ENCODE measurements at places on chromosomes 7 and 10.

- DNase-seq = no peak
Measured at GRCh38 chr7:77674878-77675277, 21.4 kb upstream of the RSBN1L start.

DNA sequence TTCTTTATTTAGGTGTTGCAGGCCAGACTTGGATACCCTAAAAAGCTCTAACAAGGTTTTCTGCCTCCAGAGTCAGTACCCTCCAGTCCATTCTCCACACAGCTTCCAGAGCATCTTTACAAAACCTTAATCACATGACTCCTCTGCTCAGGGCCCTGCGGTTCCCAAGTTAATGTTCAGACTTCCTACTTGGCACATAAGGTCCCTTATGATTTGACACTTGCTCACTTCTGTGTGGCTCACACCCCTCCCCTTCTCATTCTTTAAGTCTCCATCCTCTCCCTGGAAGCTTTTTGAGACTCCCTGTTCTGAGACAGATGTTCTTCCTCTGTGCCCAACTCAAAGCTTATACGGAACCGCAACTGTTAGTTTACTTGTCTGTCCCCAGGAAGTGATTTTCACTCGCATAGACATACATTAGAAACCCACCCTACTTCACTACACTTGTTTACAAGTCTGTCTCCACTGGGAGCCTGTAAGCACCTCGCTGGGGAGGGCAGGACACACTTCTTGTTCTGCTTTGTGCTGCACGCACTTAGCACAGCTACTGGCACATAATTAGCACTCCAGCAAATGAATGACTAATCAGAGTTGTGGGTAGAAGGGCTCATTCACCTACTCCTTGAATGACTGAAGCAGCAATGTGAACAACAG lies 154.3 kb upstream of the LAMB4 start:
- no peak for DNase-seq

- DNase-seq = no peak
Measured at GRCh38 chr7:50368366-50368765, 63.9 kb downstream of the IKZF1 start.

GRCh38 chr10:60479305-60480020 lies 89.8 kb upstream of the ANK3 start:
- no peak for DNase-seq

DNA sequence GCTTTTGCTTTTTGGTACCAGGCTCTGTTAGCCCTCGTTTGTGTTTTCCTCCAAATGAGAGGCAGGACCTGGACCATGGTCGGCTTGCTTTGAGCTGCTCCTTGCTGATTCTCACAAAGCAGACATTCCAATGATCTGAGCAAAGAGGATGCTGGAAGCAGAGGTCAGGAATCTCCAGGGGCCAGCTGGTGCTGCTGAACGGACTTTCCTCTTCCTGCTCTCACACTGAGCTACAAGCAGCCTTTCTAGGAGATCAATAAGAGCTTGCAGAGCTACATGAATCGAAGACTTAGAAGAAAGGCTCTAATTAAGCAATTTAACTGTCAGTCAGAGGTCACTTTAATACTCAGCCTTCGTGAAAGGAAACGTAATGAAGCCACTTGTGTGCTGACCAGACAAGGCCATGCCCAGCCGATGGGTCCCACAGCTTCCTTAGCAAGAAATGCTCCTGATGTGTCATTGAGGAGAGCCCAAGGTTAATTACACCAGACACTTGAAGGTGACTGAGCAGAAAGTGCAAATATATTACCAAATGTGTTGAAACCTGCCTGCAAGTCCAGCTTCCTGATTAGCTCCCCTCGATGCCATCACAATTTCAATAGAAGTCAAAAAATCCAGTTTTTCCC lies 151.3 kb upstream of the RSU1 start:
- DNase-seq = no peak

DNA sequence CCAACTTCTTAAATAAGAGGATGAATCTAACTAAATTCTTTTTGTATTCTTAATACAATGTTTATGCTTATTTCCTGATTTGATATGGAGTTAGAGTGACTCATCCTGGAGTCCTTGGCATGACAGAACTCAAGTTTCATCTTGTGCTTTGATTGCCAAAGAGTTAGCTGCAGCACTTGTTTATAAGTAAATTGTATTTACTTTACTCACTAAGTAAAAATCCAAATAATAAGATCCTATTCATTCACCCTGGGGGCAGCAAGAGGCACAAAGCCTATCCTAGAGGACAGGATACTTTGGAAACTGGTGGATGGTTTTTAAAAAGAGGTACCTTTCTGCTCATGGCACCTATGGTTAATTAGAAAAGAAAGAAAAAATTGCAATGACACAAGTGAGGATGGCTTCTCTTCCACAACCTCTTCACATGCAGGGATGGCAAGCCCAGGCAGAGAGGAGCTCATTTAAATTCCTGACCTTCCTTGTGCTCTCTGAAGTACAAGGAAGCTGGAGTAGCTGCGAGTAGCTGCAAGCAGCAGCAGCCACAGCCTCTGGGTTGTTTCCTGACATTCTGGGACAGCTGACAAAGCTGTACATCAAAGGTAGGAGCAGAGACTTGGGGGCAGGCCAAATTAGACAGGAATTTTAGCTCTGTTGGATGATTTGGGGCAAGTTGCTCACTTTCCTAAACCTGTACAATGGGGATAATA lies 28.5 kb upstream of the CROT start:
- DNase-seq = no peak

GRCh38 chr7:142496545-142496991 lies 238.7 kb upstream of the PRSS58 start:
- DNase-seq = no peak

- no peak for DNase-seq
Measured at GRCh38 chr7:55423277-55423711, 58.2 kb downstream of the LANCL2 start.

- no peak for DNase-seq
Measured at GRCh38 chr7:98996150-98996552, 117.8 kb downstream of the TRRAP start.

GRCh38 chr7:155811560-155811894 lies 736 bp downstream of the SHH start:
- no peak for DNase-seq

GRCh38 chr7:50068850-50069551 lies 24.0 kb downstream of the ZPBP start:
- no peak for DNase-seq

GRCh38 chr7:103574576-103574975 lies 128.6 kb upstream of the SLC26A5 start:
- DNase-seq = no peak

DNA sequence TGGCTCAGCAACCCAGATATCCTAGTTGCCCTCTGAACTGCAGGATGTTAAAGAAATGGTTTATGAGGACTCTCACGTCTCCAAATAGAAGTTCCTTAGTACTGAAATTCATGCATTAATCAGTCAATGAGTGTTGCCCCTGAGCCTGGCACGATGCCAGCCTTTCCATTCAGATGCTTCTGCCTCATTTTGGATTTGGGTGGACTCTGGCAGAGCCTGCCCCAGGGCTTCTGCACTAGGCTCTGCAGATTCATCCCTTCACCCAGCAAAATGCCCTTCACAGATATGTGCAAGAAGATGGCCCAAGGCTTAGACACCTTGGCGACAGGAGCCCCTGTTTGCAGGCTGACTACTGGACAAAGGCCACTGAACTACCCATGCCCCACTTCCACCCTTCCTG lies 747.8 kb downstream of the GRID1 start:
- no peak for DNase-seq

DNA sequence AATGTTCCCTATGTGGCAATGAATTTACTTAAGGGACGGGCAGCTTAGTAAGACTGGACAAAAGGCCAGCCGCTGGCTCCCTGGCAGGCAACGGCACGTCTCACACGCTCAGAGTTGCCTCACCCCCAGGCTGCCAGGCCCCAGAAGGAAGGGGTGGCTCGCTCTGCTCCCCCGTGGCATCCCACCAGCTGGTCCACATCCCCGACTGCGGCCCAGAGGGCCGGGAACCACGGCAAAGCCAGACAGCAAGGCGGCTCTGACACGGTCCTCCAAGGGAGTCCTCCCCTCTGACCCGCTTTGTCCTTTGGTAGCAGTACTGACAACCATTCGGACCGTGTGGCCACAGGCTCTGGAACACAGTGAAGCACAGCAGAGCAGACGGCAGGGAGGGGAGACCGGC lies 34.1 kb downstream of the NUDT1 start:
- no peak for DNase-seq

DNA sequence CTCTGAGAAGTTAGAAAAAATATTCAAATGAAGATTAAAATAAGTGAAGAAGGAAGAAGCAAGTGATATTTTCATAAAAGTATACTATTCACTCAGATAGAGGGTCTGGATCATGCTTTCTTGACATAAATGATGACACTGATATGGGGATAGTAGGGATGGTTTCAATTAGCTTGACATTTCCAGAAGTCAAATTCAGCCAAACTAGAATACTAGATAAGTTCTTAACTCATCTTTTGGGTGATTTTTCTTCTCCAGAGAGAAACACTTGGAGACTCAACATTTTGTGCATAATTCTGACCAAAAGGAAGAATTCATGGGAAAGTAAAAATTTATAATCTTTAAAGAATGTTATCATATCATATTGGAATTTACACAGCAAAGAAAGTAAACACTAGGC lies 152.0 kb upstream of the LRGUK start:
- no peak for DNase-seq

GRCh38 chr10:52056291-52056690 lies 257.8 kb upstream of the DKK1 start:
- no peak for DNase-seq

- no peak for DNase-seq
Measured at GRCh38 chr7:132907380-132907940, 174.4 kb downstream of the CHCHD3 start.

- no peak for DNase-seq
Measured at GRCh38 chr7:129865925-129866201, 86.9 kb downstream of the UBE2H start.

- no peak for DNase-seq
Measured at GRCh38 chr7:41877118-41877517, 174.2 kb upstream of the INHBA start.

DNA sequence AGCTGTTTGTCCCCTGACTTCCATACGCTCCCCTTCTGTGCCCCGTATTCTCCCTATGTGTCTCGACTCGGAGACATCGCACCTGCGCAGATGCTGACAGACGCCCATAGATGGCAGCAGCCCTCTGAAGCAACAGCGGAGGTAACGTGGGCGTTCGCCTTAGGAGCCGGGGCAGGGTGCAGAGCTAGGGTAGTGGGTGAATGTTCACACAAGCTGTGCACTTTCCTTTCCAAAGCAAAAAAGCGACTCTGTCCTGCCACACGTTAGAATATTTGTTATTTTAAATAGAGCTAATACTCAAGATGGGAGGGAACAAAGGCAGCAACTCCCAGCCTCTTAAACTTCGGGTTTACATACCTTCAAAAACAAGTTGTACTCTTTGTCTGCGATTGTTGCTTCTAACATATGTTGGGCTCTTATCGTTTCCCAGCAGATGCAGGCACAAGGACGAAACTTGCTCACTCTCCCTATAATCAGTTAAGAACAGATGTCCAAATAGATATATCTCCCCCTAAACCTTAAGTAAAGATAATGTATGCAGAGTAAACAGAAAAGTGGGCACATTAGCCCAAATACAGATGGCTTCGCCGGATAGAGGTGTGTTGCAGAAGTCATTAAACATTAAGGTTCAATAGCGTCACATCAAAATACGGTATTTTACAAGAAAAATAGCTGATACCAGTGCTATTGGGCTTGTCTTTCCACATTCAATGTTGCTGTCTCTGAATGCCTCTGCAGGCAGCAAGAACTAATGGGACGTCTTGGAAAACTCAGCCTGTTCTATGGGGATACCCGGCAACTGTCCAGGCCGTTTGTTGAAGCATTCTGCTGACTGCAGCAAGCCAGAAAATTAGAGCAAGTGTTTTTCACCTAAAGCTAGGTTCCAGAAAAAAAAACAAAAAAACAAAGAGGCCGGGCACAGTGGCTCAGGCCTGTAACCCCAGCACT lies 340.3 kb upstream of the PRKCQ start:
- peak; percentile 43 for DNase-seq

DNA sequence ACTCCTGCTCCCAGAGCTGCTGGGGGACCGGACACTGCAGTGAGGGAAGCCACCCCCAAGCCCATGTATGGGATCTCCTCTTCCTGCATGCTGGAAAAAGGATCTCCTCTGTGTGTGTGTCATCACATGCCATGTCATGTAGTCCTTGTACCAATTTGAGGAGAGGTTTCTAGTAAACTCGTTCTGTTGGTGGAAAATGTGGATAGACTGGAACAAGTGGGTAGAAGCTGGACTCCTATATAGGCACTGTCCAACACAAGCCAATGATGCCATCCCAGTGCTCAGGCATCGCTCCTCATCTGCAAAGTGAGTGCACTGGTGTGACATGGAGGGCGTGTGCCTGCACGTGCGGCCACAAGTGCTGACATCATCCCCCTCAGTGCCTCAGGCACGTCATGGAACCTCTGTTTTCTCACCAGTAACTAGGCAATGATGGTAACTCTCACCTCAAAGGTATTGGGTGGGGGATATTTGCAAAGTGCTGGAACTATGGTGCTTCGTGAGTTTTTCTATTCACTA lies 19.3 kb downstream of the MYO1G start:
- DNase-seq = no peak

- DNase-seq = no peak
Measured at GRCh38 chr7:38675494-38676106, 44.4 kb upstream of the AMPH start.

DNA sequence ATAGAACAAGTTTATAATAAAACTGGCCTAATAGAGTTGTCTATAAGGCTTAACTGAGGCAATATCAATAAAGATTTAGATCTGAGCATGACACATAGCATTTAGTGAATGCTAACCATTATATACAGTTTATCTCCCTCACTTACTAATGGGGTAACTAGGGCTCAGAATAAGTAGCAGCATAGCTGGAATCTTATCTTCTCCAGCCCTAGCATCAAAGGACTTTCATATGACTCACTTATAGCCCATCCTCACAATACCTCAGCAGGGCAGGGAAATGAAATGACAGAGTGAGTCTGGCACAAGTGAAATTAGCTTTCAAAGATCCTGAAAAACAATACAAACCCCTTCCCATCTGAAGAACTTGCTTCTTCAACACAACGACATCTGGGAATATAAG lies 362.9 kb downstream of the KIF20B start:
- no peak for DNase-seq

DNA sequence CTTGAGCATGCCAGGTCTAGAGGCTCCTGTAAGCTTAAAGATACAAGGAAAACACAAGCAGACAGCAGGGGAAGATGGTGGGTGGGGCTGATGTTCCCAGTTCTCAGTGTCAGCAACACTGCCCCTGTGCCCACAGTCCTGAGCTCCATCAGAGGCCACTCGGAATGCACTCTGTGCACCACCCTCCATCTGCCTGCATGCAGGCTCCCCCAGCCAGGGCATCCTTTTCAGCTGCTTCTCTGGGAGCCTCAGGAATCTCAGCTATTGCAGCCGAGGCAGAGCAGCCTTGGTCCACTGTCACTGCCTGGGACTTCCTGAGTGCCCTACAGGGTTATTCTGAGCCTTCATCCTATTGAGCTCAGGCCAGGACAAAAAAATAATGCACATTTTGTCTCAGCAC lies 22.2 kb downstream of the LBX1 start:
- no peak for DNase-seq

DNA sequence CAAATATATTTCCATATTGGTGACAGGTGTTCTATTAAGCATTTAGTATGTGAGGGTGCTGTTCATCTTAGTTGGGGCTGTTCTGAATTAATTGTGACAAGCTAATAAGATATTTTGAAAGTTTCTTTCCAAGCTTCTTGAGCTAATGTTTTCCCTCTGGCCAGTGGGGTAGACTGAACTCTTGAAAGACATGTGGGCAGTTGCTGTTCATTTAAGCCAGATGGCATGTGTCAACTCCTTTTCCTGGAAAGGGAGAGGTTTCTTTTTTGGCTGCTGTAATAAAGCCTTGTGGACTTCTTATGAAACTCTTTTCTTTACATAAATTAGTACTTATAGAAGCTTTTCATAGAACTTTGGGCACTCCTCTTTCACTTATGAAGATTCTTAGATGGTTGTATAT lies 21.7 kb downstream of the RAB18 start:
- no peak for DNase-seq

Data from stimulated activated CD4-positive, alpha-beta T cell treated with anti-CD3 and anti-CD28 coated beads, TNF-alpha, amount 100 ng/mL, for 1 hour (primary cell).